ENCODE measurements at places on chromosomes 1 and 21.

DNA sequence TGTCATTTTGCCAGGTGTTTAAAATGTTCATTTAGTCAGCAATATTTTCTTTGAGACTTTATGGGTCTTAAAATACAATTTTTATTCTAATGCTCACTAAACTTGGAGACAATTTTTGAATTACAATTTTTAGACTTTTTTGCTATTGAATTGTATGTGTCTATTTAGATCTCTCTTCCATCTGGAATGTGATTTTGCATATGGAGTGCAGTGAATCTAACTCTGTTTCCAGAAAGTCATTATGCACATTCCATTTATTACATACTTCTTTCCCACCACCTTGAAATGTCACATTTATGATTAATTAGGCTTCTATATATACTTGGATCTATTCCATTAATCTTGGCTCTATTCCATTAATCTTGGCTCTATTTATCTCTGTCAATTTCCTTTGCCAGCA is 5.6 kb upstream of the TSPEAR start:
- DNase-seq: no peak

GRCh38 chr1:117267232-117267774 is 56.6 kb upstream of the VTCN1 start:
- DNase-seq: peak; percentile 6

- DNase-seq: no peak
Observed at GRCh38 chr1:111599781-111600693, 19.6 kb upstream of the RAP1A start.

GRCh38 chr1:221015159-221015790 is 136.0 kb downstream of the HLX start:
- no peak for DNase-seq

DNA sequence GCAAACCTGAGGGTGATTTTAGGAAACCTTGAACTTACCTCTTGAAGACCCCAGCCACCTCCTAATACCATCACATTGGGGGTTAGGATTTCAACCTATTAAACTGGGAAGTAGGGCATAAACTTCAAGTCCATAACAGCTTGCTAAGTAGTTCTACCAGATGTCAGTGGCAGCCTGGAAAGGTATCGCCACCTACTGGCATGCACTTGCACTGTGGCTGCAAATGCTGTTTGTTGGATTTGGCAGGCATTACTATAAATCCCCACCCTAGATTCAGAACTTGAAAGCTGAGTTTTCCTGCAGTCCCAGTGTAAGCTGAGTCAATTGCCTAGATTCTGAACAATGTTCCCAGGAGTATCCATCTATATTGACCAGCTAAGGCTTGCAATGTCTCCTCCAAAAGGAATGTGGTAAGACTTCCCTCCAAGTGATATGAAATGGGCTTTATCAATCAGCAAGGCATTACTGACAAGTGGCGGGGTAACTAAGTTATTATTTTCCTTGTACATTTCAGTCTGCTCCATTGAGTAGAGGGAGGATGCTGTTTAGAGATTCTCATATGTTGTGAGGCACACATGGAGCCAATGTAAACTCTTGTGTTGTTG is 474.5 kb downstream of the PTPRC start:
- peak; percentile 89 for DNase-seq

- no peak for DNase-seq
Observed at GRCh38 chr1:37519613-37520012, 5.0 kb upstream of the MEAF6 start.

GRCh38 chr21:38833117-38833516 is 27.4 kb downstream of the ETS2 start:
- no peak for DNase-seq

- DNase-seq: no peak
Observed at GRCh38 chr1:201609661-201610318, 70.9 kb downstream of the NAV1 start.

GRCh38 chr1:6148497-6149241 is 31.5 kb downstream of the CHD5 start:
- no peak for DNase-seq

- peak; percentile 83 for DNase-seq
Observed at GRCh38 chr1:218945050-218945449, 228.6 kb upstream of the LYPLAL1 start.

- peak; percentile 85 for DNase-seq
Observed at GRCh38 chr1:67853704-67854103, 20.4 kb upstream of the GNG12 start.
